ENCODE measurements at places on chromosomes 11 and 22.

GRCh38 chr11:70270877-70271648, 573 bp downstream of the PPFIA1 start:
- DNase-seq, result peak; percentile 3

- no peak for DNase-seq
These were observed 98.9 kb upstream of the SLC5A12 start for GRCh38 chr11:26820739-26821138.

DNA sequence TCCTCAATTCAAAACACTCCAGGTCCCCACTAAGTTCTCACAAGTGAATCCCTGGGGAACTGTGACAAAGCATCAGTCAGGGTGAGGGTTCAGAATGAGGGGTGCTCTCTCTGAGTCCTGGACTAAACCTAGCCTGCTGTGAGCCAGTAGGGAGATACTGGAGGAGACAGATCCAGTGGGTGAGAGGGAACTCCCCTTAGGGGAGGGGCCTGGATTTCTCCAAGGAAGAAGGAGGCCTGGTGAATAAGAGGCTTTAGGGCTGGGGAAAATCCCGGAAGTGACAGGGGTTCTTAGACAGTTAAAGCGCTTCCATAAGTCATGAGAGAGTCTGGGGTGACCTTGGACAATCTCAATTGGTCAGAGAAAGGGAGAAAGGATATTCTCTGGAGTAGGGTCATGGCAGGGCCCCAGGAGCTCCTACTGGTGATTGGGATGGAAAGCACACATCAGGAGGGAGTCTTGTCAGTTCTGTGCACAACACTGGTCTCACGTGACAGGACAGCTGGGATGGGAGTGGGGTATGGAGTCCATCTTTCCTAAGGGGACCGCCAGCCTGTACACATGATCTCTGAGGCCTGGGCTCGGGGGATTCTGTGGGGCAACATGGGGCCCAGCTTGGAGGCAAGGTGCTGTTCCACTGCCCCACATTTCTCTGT, 1.5 kb downstream of the TBC1D10A start:
- no peak for DNase-seq

- DNase-seq, result peak; percentile 12
These were observed at the start of gene TTLL12 for GRCh38 chr22:43186272-43187170. TTLL12 (minus strand) TSS chr22:43187134; CDS start chr22:43187069, 65 bp downstream.

DNA sequence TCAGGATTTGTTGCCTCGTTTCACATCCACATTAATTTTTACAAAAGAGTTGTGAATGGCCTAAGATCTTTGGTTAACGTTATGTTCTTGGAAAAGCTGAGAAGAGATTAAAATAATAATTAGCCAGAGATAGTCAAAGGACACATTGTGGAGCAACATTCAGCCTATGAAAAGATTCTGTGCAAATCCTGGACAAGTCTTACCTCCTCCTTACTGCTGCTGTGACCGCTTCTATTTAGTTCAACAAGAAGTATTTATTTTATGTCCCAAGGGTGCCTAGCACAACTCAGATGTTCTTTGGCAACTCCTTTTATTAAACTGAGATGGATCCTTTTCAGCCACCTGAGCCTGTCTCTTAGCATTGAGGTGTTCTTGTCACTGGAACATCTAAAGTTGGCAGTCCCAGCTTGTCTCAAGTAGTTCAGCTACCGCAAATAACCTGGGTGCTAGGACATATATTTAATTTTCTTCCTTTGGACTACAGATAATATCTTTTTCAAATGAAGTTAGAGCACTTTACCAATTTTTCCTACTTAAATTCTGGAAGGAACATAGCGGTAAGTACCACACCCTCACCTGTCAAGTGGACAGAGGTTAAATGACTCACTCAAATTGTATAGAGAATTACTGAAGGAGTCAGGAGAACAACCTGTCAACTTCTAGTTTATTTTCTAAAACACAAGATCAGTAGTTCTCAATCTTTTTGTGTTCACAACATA, 80.5 kb upstream of the CHRM4 start:
- no peak for DNase-seq

GRCh38 chr11:2261436-2262230, 8.8 kb downstream of the ASCL2 start:
- no peak for DNase-seq

- DNase-seq, result no peak
These were observed 72.1 kb downstream of the MED15 start for GRCh38 chr22:20579273-20580120.

GRCh38 chr11:9089061-9089460, 2.3 kb downstream of the SCUBE2 start:
- no peak for DNase-seq

DNA sequence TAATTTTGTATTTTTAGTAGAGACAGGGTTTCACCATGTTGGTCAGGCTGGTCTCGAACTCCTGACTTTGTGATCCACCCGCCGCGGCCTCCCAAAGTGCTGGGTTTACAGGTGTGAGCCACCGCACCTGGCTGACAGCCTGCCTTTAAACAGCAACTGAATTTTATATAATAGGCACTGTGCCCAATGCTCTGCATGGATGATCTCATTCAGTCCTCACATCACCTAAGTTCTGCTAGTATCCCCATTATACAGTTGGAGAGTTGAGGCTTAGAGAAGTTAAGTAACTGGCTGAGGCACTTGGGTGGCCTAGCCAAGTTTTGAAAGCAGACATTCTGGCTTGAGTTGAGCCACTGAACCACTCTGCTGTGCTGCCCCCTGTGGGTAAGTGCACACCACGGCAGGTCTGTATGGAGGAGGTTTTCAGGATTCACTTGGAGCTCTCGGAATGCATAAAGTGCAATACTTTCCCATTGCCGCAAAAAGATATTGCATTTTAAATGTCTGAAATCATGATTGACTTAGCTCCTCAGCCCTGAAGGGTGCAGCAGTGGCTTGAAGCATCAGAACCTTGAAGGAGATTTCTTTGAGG, 112.4 kb downstream of the LDLRAD3 start:
- no peak for DNase-seq

- no peak for DNase-seq
These were observed 92.5 kb downstream of the BCR start for GRCh38 chr22:23272834-23273233.

DNA sequence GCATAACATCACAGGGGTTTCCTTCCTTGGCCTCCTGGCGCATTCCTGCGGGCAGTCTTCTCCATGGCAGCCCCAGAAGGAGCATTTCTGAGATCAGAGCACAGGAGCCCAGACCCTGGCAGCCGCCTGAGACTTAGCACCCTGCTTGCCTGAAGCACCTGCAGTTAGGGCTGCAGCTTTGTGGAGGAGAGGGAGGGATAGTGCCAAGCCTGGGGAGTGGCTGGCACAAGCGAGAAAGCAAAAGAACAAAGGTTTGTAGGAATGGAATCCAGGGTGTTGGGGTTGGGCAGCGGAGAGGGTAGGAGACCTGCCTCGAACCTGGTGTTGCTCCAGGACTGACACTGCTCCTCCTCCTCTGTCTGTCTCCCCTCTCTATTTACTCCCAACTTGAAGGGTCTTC, 66.9 kb downstream of the SCN3B start:
- no peak for DNase-seq

GRCh38 chr11:68282861-68283230, 11.1 kb upstream of the C11orf24 start:
- no peak for DNase-seq

DNA sequence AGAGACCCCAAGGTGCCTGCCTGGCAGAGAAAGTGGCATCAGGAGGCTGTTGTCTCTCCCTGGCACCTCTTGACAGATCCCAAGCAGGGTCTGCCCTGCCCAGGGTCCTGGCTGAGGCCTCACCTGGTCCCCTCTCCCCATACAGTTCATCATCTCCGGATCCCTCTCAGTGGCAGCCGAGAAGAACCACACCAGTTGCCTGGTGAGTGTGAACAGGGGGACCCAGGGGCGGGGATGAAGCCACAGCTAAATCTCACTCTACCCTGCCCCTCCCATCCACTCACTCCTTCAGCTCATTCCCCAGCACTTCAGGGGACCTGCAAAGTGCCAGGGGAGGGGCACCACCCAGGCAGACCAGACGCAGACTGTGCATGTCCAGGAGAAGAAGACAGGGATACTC, 14.0 kb upstream of the MS4A10 start:
- no peak for DNase-seq

GRCh38 chr11:5071799-5072198, 2.4 kb downstream of the OR52E1 start:
- DNase-seq, result no peak

- no peak for DNase-seq
These were observed 93.4 kb downstream of the NTM start for GRCh38 chr11:131463649-131464425.

DNA sequence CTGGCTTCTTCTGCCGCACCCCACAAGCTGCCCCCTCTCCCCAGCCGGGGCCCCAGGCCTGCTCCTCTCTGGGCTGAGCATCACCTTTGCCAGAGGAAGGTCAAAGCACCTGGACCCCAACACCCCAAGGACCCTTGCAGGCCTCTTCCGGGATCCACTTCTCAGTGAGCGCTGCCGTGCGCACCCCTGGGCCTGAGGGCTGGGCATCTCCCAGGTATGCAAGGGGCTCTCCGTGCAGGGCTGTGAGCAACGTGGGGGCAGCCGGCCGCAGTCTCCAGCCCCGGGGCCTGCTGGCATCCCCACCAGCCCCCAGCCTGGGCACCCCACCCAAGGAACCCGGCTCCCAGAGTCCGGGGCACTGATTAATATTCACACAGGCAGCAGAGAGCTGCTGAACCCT, 64.0 kb downstream of the BRD1 start:
- no peak for DNase-seq

GRCh38 chr11:60281485-60281884, 1.0 kb downstream of the MS4A4A start:
- no peak for DNase-seq

DNA sequence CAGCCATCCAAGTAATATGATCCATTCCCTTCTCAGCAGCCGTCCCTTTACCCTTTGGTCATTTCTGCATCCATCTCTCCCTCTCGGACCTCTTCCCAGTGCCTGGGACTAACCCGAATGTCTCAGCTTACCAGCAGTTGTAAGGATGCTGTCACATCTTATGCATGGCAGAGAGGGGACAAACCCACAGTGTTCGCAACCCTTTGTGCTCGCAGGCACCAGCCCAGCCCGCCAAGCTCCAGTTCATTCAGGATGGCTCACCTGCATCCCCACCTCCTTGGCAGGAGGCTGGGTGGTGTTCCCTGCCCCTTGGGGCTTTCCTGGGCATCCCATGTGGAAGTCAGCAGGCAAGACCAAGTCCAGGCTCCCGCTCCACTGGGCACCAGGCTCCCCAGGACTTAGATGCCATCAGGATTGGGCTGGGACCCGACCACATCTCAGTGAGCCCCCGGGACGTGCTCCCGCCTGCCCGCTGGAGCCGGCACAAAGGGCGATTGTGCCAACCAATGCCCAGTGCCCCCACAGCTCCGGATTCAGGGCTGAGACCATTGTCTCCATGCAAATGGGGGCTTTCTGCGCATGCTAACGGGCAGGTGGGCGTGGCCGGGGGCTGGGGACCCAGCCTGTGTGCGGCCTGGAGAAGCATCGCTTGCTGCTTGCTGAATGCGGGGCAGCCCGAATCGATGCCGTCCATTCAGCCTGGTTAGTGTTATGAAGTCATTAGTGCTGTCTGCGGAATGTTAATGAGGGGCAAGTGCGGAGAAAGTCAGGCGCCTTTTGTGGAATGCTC, 108.6 kb downstream of the KCNQ1OT1 start:
- DNase-seq, result no peak

DNA sequence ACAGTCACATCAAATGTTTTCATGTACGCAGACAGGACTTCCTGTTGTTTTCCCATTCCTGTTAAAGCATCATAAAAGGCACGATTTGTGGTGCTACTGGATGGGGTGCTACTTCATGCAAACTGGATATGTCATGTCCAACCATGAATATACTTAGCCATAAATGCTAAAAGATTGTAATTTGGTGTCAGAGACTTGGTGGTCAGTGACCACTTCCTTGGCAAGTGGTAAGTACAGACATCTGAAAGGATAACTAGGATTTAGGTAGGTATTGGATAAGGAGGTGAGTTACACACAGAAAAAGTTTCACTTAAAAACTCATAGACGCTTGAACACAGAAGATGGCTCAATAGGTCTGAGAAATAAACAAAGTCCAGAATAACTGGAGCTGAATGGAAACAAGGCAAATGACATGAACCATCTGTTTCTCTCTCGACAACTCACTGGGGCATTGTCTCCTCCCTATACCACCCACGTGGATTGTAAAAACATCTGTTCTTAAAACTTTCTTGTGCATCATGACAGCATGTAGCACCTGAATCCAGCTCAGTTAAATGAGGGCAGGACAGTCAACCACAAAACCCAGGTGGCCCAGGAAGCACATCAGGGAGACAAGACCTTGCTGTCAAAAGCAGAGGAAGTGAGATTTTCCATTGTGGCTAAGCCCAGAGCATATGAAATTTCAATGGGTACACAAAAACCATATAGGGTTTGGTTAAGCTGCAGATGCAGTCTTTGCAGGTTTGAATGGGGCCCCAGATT, 22.1 kb upstream of the IGLL5 start:
- DNase-seq, result no peak

DNA sequence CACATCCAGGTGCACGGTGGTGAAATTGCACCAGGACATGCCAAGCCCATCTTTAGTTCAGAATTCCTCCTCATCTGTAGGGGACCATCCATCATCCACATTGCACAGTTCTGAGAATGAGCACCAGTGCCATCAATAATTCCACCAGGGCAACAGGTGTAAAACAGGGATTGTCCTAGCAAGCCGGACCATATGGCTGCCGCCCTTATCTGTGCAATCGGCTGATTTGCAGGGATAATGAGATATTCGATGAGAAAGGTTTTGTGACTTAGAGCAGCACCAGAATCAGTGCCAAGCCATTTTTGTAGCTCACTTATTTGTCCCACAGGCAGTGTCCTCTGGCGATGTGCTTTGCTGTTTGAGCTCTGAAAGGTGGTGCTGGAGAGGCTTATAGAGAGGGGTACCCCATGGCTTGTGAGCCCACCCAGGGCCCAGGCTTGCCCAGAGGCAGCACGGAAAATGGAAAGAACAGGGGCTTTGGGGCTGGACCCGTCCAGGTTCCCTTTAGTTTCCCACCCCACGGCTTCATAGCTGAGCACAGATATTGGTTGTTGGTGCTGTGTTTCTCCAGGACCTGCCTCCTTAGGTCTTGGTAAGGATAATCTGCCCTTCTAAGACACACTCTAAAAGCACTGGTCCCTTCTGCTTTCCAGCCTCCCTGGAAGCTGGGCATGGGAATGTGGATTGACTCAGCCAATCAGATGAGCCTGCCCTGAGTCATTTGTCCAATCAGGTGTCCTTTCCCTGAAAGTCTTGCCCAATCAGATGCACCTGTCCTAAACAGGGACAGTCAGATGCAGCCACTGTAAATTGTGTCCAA, 84.0 kb upstream of the SHANK2 start:
- DNase-seq, result no peak
